Right kidney (tissue), 9 donors: ENCODE measurements at places on chromosomes 7 and 10.

DNA sequence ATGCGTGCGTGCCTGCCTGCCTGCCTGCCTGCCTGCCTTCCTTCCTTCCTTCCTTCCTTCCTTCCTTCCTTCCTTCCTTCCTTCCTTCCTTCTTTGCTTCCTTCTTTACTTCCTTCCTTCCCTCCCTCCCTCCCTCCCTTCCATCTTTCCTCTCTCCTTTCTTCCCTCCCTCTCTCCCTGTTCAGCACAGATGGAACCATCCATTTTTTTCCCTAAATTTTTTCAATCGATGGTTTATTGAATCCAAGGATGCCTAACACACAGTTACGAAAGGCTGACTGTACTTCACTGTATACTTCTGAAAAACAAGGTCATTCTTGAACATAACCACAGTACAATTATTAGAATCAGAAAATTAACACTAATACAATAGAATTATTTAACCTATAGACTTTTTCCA lies 53.8 kb downstream of the ABCA13 start:
- DNase-seq: no peak

GRCh38 chr10:74683621-74684364 lies 142.6 kb upstream of the KAT6B start:
- no peak for DNase-seq

DNA sequence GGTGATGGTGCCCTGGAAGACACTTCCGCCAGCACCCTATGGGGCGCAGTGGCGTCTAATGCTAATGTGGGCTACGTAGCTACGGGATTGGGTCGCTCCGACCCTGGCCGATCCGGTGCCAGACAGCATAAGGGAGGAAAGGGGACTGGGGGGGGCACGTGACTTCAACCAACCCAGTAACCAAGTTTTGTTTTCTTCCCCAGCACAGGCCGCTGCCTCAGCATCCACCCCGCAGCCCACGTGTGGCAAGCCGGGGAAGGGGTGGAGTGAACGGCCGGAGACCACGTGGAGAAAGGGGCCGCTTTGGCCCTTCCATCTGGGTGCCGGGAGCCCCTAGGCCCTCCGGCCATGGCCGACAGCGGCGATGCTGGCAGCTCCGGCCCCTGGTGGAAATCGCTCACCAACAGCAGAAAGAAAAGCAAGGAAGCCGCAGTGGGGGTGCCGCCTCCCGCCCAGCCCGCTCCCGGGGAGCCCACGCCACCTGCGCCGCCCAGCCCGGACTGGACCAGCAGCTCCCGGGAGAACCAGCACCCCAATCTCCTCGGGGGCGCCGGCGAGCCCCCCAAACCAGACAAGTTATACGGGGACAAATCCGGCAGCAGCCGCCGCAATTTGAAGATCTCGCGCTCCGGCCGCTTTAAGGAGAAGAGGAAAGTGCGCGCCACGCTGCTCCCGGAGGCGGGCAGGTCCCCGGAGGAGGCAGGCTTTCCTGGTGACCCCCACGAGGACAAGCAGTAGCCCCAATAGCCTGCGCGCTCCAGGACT lies 2.5 kb downstream of the PRR15 start:
- peak; percentile 78 for DNase-seq

- DNase-seq: no peak
Measured at GRCh38 chr10:119655566-119656001, 4.4 kb downstream of the BAG3 start.

GRCh38 chr10:91665842-91666241 lies 33.0 kb upstream of the PPP1R3C start:
- DNase-seq: no peak

DNA sequence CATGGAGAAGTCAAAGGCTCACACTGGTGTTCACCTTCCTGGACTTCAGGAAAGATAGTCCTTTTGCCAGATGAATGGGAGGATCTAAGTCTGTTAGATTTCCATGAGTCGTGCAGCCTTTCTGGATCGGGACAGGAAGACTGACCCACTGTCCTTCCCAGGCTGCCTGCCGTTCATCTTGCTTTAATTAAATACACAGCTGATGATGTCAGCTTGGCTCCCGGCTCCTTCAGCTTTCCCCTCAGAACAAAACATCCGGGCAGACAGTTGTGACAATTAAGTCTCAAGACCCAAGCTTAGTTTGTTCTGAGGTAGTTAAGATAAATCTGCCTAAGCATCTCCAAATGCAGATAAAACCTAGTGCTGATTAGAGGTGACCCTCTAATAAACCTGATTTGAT lies 58.6 kb downstream of the AUTS2 start:
- no peak for DNase-seq

GRCh38 chr7:112790586-112791003 lies 402 bp upstream of the TMEM168 start:
- no peak for DNase-seq

- no peak for DNase-seq
Measured at GRCh38 chr7:7857143-7857583, 111.4 kb upstream of the GLCCI1 start.
